ENCODE measurements at places on chromosomes 3 and 15. TPM values are rescaled to one million over a fixed set of nuclear protein-coding genes. Genes with fewer than 3 reads are reported as not detected.
A peak's percentile ranks its signal among the peaks of the same experiment; 100 is the strongest.

- no peak overlapping the region for H3K4me3 ChIP-seq
- DNase-seq = no peak
- no peak overlapping the region for H3K27ac ChIP-seq
- H3K36me3 ChIP-seq = no peaks in the 10 kb centered on the region
Observed at GRCh38 chr3:102230057-102230456, 204.8 kb upstream of the ZPLD1 start.

NDN gene
- total RNA-seq = 37.4 TPM

- no peak overlapping the region for H3K4me3 ChIP-seq
- H3K27me3 ChIP-seq = no peaks in the 10 kb centered on the region
- peak overlapping the region; percentile 82 for H3K27ac ChIP-seq
- H3K4me1 ChIP-seq = peaks cover 29% of the 10 kb centered on the region
- no peaks in the 10 kb centered on the region for H3K36me3 ChIP-seq
- no peak for DNase-seq
Observed at GRCh38 chr15:88542342-88542733, 4.1 kb downstream of the DET1 start.

GRCh38 chr3:42438758-42439157, 28.3 kb upstream of the LYZL4 start:
- no peak overlapping the region for H3K27ac ChIP-seq
- no peaks in the 10 kb centered on the region for H3K4me1 ChIP-seq
- no peaks in the 10 kb centered on the region for H3K36me3 ChIP-seq
- no peak overlapping the region for H3K4me3 ChIP-seq

GRCh38 chr3:3573341-3573740, 225.9 kb upstream of the LRRN1 start:
- no peaks in the 10 kb centered on the region for H3K4me1 ChIP-seq
- no peak overlapping the region for H3K4me3 ChIP-seq
- H3K27me3 ChIP-seq = no peaks in the 10 kb centered on the region

DNA sequence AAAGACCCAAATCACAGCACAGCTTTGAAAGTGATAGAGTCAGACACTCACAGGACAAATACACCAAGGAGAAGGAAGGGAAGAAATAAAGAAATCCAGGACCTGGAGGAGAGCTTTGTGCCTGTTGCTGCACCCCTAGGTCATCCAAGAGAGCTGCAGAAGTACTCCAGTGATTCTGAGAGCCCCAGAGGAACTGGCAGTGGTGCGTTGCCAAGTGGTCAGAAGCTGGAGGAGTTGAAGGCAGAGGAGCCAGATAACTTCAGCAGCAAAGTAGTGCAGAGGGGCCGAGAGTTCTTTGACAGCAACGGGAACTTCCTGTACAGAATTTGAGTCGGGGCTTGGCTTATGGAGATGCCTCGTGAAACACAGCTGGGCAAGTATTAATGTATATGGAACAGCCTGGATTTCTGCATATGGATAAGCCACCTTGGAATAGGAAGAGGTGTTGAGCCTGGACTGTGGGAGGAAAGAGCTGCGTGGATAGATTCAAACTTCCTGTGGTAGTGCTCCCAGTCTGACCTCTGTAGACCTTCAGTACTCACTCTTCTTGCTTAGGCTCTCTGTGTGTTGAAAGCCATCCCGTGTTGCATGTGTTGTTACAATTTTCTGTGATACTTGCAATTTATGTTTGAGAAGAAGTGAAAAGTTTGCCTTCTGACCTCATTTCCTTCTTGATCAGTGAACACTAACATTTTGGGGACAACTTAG, 6.1 kb downstream of the NGRN start:
- peaks cover 84% of the 10 kb centered on the region for H3K36me3 ChIP-seq
- no peak overlapping the region for H3K4me3 ChIP-seq
- no peaks in the 10 kb centered on the region for H3K27me3 ChIP-seq
- H3K27ac ChIP-seq = peak overlapping the region; percentile 31
- peaks cover 59% of the 10 kb centered on the region for H3K4me1 ChIP-seq

- peaks cover 13% of the 10 kb centered on the region for H3K4me1 ChIP-seq
- no peak overlapping the region for H3K27ac ChIP-seq
- H3K4me3 ChIP-seq = no peak overlapping the region
- no peak for DNase-seq
- H3K27me3 ChIP-seq = no peaks in the 10 kb centered on the region
Observed at GRCh38 chr3:26428992-26429391, 193.6 kb upstream of the LRRC3B start.

TGM4 gene
- not detected for total RNA-seq

GRCh38 chr3:169772305-169772896, 795 bp upstream of the MYNN start:
- H3K4me3 ChIP-seq = peak overlapping the region; percentile 84
- peaks cover 33% of the 10 kb centered on the region for H3K36me3 ChIP-seq
- peak overlapping the region; percentile 99 for H3K27ac ChIP-seq
- DNase-seq = peak; percentile 75
- H3K27me3 ChIP-seq = no peaks in the 10 kb centered on the region

SI gene
- total RNA-seq = not detected

CDHR4 gene
- total RNA-seq = not detected

DNA sequence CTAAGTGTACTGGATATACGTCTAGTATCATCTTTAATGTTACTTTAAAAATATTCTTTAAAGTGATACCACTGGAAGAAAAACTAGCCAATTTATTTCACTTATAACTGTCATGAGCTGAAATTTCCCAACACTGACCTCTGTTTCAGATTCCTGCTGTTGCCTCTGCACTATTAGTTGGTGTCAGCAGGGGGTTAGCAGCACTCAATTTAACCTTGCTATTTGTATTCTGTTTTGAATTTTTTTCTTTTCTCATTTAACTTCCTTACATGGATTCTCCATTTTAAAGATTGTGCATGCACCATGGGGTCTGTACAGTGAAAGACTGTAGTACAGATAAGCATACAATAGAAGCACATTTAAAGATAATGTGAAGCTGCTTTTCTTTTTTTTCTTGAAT, 169.2 kb downstream of the UBE2E2 start:
- no peaks in the 10 kb centered on the region for H3K4me1 ChIP-seq
- H3K36me3 ChIP-seq = no peaks in the 10 kb centered on the region
- H3K27me3 ChIP-seq = no peaks in the 10 kb centered on the region
- no peak overlapping the region for H3K27ac ChIP-seq

- H3K27me3 ChIP-seq = no peaks in the 10 kb centered on the region
- H3K36me3 ChIP-seq = no peaks in the 10 kb centered on the region
- peaks cover 6% of the 10 kb centered on the region for H3K4me1 ChIP-seq
Observed at GRCh38 chr15:100940767-100941379, 21.7 kb downstream of the LRRK1 start.

TNFSF10 gene
- total RNA-seq = 51.5 TPM

GRCh38 chr3:186073641-186074040, 35.2 kb downstream of the ETV5 start:
- H3K27me3 ChIP-seq = no peaks in the 10 kb centered on the region
- H3K4me3 ChIP-seq = no peak overlapping the region
- no peak overlapping the region for H3K27ac ChIP-seq
- H3K4me1 ChIP-seq = no peaks in the 10 kb centered on the region

- DNase-seq = peak; percentile 58
- H3K36me3 ChIP-seq = no peaks in the 10 kb centered on the region
- no peak overlapping the region for H3K4me3 ChIP-seq
- H3K27me3 ChIP-seq = no peaks in the 10 kb centered on the region
- peaks cover 12% of the 10 kb centered on the region for H3K4me1 ChIP-seq
Observed at GRCh38 chr3:53709860-53710674, 136.2 kb downstream of the CHDH start.

DNA sequence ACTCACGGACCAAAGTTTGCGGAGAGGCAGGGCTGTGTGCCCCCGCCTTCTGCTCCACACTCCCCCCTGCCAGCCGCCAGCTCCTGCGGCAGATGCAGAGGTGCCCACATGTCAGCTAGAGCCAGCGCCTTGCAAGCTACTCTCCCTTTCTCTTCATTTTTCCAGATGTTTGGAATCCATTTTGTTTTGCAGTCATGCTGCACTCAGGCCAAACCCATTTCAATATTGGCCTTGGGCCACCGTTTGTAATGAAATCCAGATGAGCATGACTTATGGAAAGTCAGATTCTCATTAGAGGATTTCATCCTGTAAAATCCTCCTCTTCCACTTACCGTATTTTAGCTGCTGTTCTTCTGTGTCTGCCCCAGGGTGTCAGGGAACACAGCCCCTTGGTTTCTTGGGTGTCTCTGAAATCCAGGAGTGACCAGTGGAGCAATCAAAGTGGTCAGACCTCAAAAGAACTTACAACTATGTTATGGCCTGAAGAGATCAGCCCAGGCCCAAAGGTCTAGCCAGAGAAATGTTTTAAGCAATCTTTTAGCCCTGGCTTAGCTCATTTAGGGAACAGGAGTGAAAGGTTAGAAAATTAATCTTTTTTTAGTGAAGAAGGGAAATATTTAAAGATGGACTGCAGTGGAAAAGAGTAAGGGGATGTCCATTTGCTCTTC, 65.8 kb downstream of the AAGAB start:
- H3K27me3 ChIP-seq = no peaks in the 10 kb centered on the region
- no peaks in the 10 kb centered on the region for H3K36me3 ChIP-seq
- H3K4me1 ChIP-seq = peaks cover 66% of the 10 kb centered on the region
- DNase-seq = no peak

DNA sequence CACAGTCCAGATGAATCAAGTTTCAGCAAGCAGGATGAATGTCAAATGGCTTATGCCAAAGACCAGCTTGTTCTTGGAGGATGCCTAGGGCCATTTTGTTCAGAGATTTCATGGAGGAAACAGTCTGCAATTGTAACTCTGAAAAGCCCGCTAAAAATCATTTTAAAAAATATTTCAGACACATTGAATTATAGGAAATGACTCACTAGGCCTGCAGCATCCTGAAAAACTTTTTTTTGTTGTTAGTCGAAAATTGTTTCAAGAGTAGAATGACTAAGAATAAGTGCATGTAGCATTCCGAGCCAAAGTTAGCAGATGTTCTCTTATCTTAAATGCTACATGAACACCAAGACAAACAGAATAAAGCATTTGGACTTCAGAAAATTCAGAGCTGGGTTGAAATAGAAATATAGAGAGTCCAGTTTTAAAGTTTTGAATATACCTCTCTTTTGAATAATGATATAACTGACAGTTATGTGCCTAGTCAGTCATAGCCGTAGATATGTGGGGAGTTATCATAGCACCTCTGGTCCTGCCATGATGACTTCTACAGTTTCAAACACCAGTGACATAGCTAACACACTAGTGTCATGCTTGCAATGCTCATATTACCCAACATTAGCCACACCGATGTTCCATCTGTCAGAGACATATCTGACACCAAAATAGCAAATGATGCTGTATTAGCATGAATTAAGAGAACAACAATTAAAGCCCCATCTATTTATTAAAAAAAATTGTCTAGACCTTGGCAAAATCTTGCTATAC, 1462.8 kb upstream of the GBE1 start:
- no peaks in the 10 kb centered on the region for H3K27me3 ChIP-seq
- H3K4me3 ChIP-seq = no peak overlapping the region
- no peak overlapping the region for H3K27ac ChIP-seq
- H3K36me3 ChIP-seq = no peaks in the 10 kb centered on the region
- H3K4me1 ChIP-seq = no peaks in the 10 kb centered on the region

DNA sequence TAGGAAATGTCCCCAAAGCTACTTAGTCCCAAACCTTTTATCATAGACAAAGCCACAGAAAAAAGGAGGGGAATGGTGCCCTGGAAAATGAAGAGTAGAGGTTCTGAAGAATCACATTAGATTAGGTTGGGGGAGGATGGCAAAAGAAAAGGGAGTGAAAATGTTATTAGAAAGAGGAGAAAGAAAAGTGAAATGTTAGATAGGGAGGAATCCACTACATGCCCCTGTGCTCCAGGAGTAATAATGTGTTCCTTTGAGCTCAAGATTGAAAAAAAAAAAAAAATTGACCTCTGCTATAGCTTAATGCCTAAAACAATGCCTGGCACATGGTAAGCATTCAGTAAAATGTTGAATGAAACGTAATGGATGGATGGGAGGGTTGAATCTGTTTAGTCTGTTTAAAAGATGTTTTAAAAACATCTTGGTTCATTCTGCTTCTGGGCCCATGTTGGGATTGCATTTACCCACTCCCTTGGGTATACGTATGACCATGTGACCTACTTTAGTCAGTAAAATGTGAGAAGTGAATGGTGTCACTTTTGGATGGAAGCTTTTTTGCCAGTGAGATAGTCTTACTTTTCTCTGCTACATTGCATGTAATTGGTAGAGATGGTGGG, 19.0 kb downstream of the MAPK6 start:
- DNase-seq = no peak
- peaks cover 14% of the 10 kb centered on the region for H3K4me1 ChIP-seq
- H3K27me3 ChIP-seq = no peaks in the 10 kb centered on the region
- H3K27ac ChIP-seq = no peak overlapping the region
- no peaks in the 10 kb centered on the region for H3K36me3 ChIP-seq

Data from heart right ventricle (tissue), 16 donors.